ENCODE measurements at places on chromosomes 1 and 21. TPM values are rescaled to one million over a fixed set of nuclear protein-coding genes. Genes with fewer than 3 reads are reported as not detected.

Gene EVA1C
- total RNA-seq = 16.1 TPM

Gene CHRNB2
- total RNA-seq = not detected

Gene RORC
- total RNA-seq = not detected

Gene CRP
- not detected for total RNA-seq

Gene CD1D
- not detected for total RNA-seq

Gene PIAS3
- total RNA-seq = 25.2 TPM

Gene CBS
- total RNA-seq = 8.9 TPM

Gene SLFNL1
- total RNA-seq = 0.22 TPM

Gene MR1
- 4.4 TPM for total RNA-seq

Gene SLC27A3
- 9.2 TPM for total RNA-seq

Gene ELF3
- 460 TPM for total RNA-seq

Gene PLA2G2D
- not detected for total RNA-seq

Gene RASSF5
- total RNA-seq = 16.0 TPM

Gene MRAP
- total RNA-seq = not detected
